ENCODE measurements at places on chromosomes 2 and 18.

GRCh38 chr2:3611589-3611988 is 16.7 kb downstream of the COLEC11 start:
- no peak for DNase-seq

DNA sequence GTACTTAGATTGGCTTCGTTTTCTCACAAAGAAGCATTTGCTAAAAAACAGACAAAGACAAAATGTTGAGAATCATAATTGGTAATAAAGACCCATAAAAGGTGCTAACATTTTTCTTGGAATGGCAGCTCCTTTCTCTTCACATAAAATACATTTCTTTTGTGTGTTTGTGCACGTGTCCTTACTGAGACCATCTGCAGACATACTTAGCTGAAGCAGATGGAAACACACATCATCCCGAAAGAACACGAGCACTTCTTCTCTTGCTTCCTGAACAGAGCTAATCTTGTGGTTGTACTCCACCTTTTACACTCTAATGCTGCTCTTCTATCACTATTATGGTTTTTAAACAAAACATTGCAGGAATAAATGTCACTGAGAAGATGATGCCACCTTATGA is 142.5 kb downstream of the SPHKAP start:
- no peak for DNase-seq

DNA sequence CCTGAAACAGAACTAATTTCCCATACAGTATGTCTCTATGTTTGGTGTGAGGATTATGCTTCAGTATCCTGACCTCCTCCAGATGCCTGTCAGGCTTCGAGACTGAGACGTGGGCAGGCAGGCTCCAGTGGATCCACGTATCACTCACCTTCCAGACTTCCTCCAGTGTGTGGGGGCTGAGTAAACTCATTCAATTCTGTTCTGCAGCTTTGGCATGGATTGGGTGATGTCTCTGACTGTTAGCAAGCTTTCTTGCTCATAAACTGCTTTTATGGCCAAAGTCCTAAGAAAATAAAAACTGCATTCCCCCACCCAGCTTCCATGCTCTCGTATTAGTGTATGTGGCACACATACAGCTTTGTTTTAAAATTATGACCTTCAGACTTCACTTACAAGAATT is 53.6 kb downstream of the CCDC93 start:
- no peak for DNase-seq

DNA sequence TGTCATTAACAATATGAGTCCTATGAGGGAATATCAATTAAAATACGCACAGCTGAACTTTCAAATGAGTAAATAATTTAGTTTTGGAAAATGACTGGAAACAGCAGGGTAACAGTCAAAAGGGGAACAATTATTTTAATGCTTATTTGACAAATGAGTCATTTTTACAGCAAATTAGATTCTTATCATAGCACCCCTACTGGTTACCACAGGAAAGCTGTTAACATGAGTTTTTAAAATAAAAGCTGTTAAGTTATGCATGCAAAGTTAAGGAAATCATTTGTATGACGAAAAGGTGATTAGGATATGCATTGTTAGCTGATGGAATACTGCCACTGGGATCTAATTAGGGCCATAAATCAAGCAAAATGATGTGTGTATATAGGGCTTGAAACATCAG is 435.1 kb upstream of the MEIS1 start:
- DNase-seq, result no peak

GRCh38 chr2:36333350-36334012 is 22.1 kb upstream of the CRIM1 start:
- DNase-seq, result no peak

- no peak for DNase-seq
Measured at GRCh38 chr18:2537296-2537695, 34.0 kb downstream of the METTL4 start.

DNA sequence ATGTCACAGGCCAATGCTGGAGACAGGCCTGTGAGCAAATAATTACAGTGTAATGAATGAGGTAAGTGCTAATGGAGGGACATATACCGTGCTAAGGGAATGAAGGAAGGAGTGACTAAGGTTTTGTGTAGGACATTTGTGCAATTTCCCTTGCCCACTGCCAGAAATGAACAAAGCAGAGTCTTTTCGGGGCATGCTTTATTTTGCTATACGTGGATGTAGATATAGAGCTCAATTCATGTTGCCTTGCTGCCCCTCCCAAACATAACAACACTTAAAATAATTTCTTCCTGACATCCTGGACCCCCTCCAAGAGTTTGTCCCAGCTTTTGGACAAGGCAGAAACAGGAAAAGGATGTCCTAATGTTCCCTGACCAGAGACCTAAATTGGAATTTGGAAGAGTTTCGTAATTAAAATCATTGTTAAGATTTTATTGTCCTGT is 23.7 kb upstream of the CD28 start:
- peak; percentile 55 for DNase-seq
